ENCODE measurements at places on chromosomes 2 and 18.

DNA sequence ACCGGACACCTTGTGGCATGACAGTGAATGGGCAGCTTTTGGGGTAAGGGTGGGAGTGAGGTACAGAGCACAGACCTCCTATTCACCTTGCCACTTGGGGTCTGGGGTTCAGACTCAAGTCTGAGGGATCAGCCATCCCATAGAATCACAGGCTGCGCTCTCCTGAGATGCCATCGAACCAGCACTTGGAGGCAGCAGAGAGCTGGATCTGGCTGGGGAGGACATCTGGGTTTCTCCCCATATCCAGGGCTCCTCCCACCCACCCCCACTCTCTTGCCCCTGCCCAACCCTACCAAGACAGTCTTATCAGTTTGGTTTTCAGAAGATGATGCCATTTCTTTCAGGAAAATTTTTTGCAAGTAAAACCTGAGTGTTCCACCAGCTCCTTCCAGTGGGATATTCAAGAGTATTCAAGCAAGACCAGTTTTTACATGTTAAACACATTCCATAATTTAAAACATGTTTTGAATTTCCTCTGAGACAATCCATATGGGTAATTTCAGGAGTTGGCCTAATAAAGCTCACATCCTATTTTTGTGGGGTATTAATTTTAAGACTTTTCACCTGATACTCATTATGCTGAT lies 29.2 kb upstream of the TEX44 start:
- no peak for DNase-seq

GRCh38 chr2:225120186-225120585 lies 77.9 kb upstream of the DOCK10 start:
- no peak for DNase-seq

GRCh38 chr18:23541349-23542093 lies 38.2 kb downstream of the RMC1 start:
- no peak for DNase-seq

- no peak for DNase-seq
These were observed 50.9 kb upstream of the PDE1A start for GRCh38 chr2:182477774-182478173.

DNA sequence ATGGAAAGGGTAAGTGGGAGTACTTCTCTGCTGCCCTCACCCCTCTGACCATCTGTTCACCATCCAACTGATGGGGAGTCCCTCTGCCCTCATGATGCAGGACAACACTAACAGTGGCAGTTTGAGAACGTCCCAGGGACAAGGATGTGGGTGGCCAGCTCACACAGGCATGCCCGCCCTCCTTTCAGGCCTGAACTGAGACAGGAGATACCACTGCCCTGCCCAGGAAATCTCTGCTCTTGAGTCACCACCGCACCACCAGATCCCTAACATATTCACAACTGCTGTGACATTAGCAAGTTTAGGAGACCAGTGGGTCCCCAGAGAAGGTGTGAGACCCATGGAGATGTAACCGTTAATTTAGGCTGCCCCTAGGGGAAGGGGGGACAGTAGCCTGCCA lies 66.2 kb downstream of the TRAPPC8 start:
- DNase-seq: no peak

GRCh38 chr2:109242210-109242653 lies 113.2 kb downstream of the SH3RF3 start:
- DNase-seq: no peak

DNA sequence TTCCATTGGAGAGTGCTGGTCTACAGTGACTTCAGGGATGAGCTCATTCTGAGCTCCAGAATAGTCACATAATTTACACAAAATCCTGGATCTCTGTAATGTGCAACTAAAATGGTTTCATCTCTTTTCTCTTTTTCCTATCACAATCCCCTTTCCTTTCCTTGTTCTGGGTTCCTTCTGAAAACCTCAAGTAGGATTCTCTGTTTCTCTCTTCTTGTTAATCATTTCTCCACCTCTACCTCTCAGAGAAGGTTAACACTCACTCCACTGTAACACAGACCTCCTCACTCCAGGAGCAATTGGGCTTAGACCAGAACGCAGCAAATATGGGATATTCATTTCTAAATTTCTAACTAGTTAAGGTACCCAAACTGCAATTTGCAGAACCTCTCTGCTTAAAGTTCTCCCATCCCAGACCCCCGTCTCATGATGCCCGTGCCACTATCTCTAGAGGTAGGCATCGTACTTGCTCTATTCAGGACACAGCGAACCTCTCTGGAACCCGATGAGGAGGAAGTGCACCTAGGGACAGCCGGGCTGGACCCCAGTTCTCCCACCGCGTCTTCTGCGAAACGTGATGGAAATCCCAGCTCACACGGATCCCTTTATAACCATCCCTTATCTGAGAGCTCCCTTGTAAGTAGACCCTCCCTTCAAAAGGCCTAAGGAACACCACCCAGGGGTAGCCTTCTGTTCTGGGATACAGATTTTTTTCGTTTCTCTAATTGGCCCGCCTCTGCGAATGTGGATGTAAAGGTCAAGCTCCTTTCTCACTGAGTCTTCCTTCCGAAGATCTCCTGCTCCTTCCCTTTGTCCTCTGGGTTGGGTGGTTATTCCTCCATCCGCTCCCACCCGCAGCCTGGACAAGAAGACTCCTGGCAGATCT lies 1.3 kb downstream of the FOXI3 start:
- no peak for DNase-seq

- no peak for DNase-seq
These were observed 90.5 kb upstream of the MAPK4 start for GRCh38 chr18:50469380-50469781.

GRCh38 chr2:159959136-159959535 lies 103.3 kb downstream of the PLA2R1 start:
- no peak for DNase-seq

- no peak for DNase-seq
These were observed 88.0 kb upstream of the CELF4 start for GRCh38 chr18:37653618-37654017.

- DNase-seq: no peak
These were observed 208.8 kb upstream of the CRIM1 start for GRCh38 chr2:36146765-36147164.

DNA sequence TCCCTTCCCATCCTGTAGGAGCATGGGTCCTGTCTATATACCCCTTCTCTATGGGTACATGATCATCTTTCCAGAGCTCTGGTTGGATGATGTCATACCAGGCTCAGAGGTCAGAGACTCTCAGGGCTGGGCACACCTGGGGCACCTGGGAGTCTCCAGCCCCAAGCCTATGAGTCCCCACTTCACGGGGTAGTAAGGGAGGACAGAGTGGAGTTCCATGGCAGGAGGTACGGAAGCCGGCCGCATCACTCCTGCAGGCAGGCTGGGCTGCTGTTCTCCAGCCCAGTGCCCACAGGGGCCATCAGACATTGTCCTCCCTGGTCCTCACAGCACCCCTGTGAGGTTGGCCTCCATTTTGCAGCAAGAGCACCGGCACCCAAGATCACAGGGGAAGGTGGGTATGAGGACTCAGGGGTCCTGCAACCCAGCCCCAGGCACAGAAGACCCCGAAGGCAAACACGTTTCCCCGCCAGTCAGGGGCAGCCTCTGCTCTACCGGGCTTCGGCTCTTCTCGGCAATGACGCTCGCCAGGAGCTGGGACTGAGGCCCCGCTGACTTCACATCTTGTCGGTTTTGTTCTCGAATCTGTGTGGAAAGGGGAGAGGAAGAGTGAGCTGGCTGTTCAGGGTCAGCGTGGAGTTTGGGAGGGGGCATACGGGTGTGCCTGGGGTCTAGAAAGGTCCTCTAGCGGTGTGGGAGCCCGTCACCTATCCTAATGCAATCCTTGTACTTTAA lies 91.5 kb downstream of the ADD2 start:
- no peak for DNase-seq

- no peak for DNase-seq
These were observed 9.5 kb downstream of the REG1A start for GRCh38 chr2:79129804-79130203.

DNA sequence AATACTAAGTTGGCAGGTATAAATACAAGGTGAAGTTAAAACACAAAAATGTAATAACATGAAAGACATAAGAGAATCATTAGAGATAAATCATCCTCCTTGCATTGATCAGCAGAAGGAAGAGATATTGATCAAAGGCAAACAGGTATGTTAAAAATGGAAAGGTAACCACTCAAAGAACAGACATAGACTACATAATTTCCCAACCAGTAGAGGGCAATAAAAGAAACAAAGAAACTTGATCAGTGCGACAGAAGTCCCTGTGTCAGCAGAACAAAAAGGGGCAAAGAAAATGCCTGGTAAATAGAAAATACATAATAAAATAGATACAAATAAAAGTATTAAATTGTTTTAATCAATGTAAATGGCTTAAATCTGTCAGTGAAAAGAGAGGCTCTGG lies 53.6 kb downstream of the FAM228A start:
- no peak for DNase-seq

DNA sequence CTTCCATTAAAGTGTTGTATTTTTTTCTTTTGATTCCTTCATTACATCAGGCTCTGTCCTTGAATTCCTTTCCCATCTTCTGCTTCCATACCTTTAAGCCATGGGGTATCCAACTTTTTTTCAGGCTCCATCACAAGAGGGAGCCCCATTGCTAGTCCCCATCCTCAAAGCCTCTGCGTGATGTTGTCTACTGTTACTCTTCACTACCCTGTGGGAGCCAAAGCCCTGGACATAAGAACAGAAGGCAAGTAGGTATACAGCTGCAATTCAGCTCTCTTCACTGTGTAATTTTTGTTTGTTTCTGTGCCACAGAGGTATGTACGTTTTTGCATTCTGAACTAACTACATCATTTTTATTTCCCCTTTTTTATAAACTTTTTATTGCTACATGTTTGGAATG lies 36.6 kb upstream of the CCNYL1 start:
- no peak for DNase-seq

GRCh38 chr2:166643980-166644379 lies 149.9 kb upstream of the SCN7A start:
- DNase-seq: no peak

DNA sequence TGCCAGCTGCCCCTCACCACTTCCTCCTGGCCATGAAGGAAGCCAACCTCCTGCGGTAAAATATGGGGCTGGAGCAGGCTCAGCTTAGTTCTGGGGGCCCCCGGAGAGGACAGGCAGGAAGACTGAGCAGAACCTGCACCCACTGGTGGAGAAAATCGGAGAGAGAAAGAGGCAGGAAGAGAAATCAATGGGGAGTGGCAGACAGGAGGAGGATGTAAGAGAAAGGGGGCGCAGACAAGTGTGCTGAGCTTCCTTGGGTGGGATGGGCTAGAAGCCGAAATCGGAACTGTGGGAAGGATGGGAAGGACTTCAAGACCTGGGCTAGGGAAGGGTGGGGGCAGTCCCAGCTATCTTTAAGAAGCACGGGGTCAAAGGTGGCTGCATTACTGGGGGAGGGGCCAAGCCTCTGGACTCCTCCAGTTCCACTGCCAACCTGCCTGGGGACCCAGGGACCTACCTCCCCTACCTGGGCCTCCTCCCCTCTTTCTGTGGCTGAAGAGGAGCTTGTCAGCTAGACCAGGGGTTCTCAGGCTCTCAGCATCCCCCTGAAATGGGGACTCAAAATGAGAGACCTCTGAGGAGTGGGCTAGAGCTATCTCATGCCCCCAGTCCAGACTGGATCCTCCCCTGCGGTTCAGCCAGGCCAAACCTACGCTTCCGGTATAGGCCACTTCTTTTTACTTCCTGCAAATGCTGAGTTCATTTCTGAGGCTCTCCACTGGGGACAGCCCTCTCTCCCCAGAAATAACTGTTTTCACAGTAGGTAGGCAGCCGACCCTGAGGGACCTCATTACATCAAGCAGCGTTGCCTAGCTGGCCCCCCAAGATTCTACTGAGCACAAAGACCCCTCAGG lies 33.6 kb upstream of the B3GNT7 start:
- DNase-seq: no peak

- DNase-seq: no peak
These were observed 1514.9 kb upstream of the PIK3C3 start for GRCh38 chr18:40440088-40440487.

DNA sequence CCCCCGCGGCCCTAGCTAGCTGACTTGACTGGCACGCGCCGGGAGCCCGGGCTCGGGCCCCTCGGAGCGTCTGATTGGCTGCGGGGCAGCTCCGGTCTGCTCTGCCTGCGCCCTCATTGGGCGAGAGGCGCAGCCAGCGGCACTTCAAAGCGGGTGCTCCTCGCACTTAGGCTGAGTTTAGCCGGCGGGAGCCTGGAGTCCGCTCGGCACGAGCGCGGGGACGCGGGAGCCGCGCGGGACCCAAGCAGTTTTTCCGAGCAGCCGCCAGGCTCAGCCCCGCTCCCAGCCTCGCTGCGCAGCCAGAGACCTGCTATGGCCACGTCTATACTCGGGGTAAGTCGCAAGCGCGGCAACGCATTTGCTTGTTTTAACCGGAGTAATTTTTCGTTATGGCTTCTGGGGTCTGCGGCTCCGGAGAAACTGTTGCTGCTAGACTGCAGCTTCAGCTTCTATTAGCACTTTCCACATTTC lies at the start of gene SP9:
SP9 (plus strand) TSS at position 174 of the 471 bp plus-strand sequence; CDS start at position 313, 139 bp downstream.
- DNase-seq: no peak

DNA sequence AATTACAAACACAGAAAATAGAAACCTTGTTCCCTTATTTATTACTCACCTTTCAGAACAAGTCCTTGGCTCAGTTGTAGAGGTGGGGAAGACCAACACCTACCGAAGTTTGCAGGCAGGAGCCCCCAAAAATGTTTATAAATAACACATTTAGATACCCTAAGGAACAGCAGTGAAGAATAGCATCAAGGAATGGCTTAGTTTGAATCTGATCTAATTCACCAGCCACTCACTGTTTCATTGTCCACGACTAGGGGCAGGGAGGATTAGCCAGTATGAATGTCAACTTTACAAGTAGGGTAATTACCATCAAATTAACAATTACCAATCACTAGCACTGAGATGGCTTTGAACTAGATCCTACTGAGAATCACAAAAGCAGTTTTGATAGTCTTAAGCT lies 65.4 kb downstream of the PRPF40A start:
- DNase-seq: no peak

GRCh38 chr2:128595763-128596395 lies 277.2 kb upstream of the HS6ST1 start:
- no peak for DNase-seq

GRCh38 chr2:240558236-240558761 lies 511 bp upstream of the ANKMY1 start:
- DNase-seq: no peak

- no peak for DNase-seq
These were observed 50.4 kb upstream of the FZD5 start for GRCh38 chr2:207819839-207820784.

DNA sequence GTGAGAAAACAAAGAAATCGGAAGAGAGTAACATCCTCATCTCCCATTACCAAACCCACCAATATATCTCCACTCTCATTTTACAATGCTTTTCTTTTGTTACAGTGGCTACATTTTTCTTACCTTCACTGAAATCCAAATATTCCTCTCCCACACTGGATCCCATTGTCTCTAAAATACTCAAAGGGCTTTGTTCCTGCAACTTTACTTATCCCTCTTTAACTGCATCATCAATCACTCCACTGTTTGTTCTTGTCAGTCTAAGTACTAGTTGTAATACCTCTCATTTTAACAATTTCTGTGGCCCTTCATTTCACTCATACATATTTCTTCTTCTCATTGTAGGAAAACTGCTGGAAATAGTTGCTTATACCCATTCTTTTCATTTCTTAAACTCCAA lies 464.2 kb upstream of the PIK3C3 start:
- DNase-seq: no peak

Measured in cerebellar nuclear complex (tissue), 1 donor.